ENCODE measurements at places on chromosomes 1 and 21. TPM values are rescaled to one million over a fixed set of nuclear protein-coding genes. Genes with fewer than 3 reads are reported as not detected.

DNA sequence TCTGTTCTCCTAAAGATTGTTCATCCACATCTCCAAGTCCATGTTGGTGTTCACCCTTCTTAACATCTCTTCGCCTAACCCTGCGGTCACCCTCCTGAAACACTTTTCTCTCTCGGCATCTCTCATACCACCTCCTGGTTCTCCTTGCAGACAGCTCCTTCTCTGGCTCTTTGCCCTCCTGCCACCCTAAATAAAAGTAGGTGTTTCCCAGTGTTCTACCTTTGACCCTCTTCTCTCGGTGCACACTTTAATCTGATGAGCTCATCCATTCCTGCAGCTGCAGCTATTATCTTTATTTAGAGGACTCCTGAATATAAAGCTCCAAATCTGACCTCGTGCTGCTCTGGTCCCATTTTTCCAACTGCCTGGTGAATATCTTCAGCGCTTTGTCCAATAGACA is 126.9 kb downstream of the TMEM53 start:
- H3K27me3 ChIP-seq, result no peaks in the 10 kb centered on the region
- H3K27ac ChIP-seq, result no peak overlapping the region
- DNase-seq, result no peak
- no peaks in the 10 kb centered on the region for H3K36me3 ChIP-seq

DNA sequence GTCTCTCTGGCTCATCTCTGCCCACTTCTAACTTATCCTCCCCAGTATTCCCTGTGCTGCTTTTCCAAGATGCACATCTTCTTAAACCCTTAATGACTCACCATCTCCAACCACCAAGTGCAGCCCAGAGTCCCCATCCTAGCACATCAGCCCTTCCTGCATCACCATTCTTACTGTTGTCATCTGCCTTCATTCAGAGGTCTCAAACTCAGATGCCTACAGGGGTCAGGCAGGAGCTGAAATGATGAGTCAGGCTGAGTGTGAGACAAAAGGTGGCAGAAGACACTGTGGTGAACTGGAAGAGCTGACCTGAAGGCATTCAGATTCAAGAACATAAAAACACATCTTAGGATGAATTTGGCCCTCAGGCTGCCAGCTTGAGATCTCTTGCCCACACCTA is 34.6 kb downstream of the OLFML2B start:
- no peak for DNase-seq
- H3K27me3 ChIP-seq, result no peaks in the 10 kb centered on the region
- H3K36me3 ChIP-seq, result no peaks in the 10 kb centered on the region
- H3K27ac ChIP-seq, result no peak overlapping the region
- H3K4me1 ChIP-seq, result no peaks in the 10 kb centered on the region

GRCh38 chr1:36482724-36483388 is at the start of gene CSF3R:
CSF3R (minus strand) TSS chr1:36482913; CDS start chr1:36479496, 3,417 bp downstream.
- H3K4me1 ChIP-seq, result no peaks in the 10 kb centered on the region
- H3K36me3 ChIP-seq, result no peaks in the 10 kb centered on the region
- no peak within 1 kb of the TSS for H3K4me3 ChIP-seq
- H3K27ac ChIP-seq, result no peak within 1 kb of the TSS

DNA sequence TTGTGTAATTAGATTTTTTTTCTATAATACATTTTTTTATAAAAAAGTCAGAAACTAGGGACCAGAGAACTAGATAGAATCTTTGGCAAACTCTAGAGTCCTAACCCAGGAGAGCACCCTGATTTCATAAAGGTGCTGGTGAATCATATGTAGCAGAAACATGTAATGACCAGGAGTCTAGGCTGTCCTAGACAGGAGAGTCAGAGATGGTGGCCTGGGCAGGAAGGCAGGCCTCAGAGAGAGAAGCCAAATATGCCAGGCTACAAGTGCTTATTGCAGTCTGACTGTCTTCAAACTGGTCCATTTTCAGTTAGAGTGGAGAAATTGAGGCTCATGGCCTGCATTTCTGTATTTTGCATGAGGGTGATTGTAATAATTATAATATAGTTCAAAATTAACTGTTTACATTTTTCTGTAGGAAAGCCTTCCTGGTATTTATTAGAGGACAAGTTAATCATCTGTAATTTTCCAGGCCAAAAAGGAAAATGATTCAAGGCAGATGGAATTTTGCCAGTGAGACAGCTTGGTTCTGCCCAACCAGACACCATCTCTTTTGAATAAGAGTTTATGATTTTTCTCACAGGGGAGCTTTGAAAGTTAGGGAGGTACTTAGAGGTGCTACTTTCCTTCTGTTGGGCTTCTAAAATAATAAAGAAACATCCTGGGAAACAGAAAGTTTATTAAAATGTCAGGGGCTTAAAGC is 129.8 kb downstream of the S1PR1 start:
- no peak overlapping the region for H3K4me3 ChIP-seq
- H3K36me3 ChIP-seq, result no peaks in the 10 kb centered on the region
- no peaks in the 10 kb centered on the region for H3K4me1 ChIP-seq
- H3K27me3 ChIP-seq, result no peaks in the 10 kb centered on the region

Gene ZSWIM5
- 2.6 TPM for polyA plus RNA-seq

- DNase-seq, result peak; percentile 57
- no peak overlapping the region for H3K4me3 ChIP-seq
- H3K27me3 ChIP-seq, result no peaks in the 10 kb centered on the region
- no peaks in the 10 kb centered on the region for H3K36me3 ChIP-seq
- peak overlapping the region; percentile 48 for H3K27ac ChIP-seq
Observed at GRCh38 chr1:233240829-233241682, 54.5 kb downstream of the PCNX2 start.

DNA sequence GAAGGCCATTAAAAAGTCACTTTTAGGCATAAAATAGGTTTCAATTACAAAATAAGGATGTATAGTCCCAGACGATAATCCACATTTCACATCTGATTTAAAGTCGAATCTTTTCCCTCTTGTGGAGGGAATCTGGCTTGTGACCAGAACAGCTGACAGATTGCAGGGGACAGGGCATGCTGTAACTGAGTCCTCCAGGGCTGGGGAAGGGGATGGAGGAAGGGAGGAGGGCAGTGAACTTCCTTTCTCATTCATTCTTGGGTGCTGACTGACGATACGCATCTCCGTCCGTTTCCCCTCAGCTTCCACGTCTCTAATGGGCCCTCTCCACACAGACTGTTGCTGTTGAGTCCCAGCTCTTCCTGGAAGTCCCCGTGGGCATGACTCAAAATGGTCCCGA is 108.1 kb upstream of the CSF3R start:
- no peak overlapping the region for H3K4me3 ChIP-seq
- H3K4me1 ChIP-seq, result no peaks in the 10 kb centered on the region
- DNase-seq, result no peak
- no peak overlapping the region for H3K27ac ChIP-seq
- no peaks in the 10 kb centered on the region for H3K36me3 ChIP-seq
- peaks cover 7% of the 10 kb centered on the region for H3K27me3 ChIP-seq

- H3K4me3 ChIP-seq, result peak overlapping the region; percentile 79
- peaks cover 12% of the 10 kb centered on the region for H3K4me1 ChIP-seq
- DNase-seq, result no peak
- H3K27ac ChIP-seq, result peak overlapping the region; percentile 87
- no peaks in the 10 kb centered on the region for H3K36me3 ChIP-seq
- H3K27me3 ChIP-seq, result no peaks in the 10 kb centered on the region
Observed at GRCh38 chr1:161131523-161132409, 701 bp downstream of the DEDD start.

DNA sequence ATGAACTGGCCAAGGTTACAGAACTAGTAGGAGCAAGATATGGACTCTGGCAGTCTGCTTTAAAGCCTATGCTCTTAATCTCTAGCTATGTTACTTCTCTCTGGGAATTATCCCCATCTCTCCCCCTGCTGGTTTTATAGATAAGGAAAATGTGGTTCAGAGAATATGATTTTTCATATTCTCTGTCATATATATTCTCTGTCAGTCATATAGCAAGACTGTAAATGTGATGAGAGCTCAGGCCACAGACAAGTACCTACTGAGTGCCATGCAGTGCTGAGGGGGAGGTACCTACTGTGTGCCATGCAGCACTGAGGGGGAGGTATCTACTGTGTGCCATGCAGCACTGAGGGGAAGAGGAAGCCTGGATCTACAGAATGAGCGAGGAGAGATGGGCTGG is 220.3 kb upstream of the FGGY start:
- H3K4me1 ChIP-seq, result peaks cover 8% of the 10 kb centered on the region
- DNase-seq, result no peak
- H3K27ac ChIP-seq, result no peak overlapping the region
- H3K4me3 ChIP-seq, result no peak overlapping the region
- H3K36me3 ChIP-seq, result no peaks in the 10 kb centered on the region
- H3K27me3 ChIP-seq, result no peaks in the 10 kb centered on the region

Gene MYOG
- polyA plus RNA-seq, result 0.07 TPM

DNA sequence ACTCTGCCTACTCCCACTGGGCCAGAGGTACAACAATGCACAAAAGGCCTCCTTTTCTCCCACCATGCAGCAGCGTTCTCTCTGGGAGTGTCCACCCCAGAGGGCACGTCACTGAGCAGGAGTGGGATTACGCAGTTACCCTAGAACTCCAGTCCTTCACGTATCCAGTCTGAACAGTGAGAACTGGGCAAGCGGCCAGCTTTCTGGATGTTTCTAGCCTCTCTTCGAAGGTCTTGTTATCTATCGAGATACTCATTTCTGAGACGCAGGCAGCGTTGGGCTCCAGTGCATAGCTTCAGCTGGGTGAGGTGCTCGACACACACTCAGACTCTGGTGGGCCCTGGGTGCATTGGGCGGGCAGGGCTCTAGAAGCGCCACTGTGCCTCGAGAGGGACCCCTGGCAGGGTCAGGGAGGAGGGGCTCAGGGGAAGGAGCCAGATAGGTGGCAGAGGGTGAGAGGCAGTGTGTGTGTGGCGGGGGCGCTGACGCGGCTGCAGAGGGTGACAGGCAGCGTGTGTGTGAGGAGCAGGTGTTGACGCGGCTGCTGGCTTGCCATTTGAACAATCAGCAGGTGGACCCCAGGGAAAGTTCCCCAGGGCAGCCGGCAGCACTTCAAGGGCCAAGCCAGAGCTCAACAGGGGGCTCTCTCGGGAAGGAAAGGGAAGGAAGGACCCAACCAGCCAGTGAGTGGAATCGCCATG is 27.9 kb downstream of the PRDM15 start:
- H3K27me3 ChIP-seq, result no peaks in the 10 kb centered on the region
- no peak for DNase-seq
- H3K36me3 ChIP-seq, result peaks cover 8% of the 10 kb centered on the region
- H3K4me1 ChIP-seq, result no peaks in the 10 kb centered on the region
- H3K4me3 ChIP-seq, result no peak overlapping the region

GRCh38 chr1:44678626-44679025 is 4.1 kb downstream of the ARMH1 start:
- H3K27ac ChIP-seq, result no peak overlapping the region
- H3K27me3 ChIP-seq, result no peaks in the 10 kb centered on the region
- no peak for DNase-seq
- H3K4me1 ChIP-seq, result peaks cover 11% of the 10 kb centered on the region
- H3K36me3 ChIP-seq, result no peaks in the 10 kb centered on the region
- H3K4me3 ChIP-seq, result no peak overlapping the region

DNA sequence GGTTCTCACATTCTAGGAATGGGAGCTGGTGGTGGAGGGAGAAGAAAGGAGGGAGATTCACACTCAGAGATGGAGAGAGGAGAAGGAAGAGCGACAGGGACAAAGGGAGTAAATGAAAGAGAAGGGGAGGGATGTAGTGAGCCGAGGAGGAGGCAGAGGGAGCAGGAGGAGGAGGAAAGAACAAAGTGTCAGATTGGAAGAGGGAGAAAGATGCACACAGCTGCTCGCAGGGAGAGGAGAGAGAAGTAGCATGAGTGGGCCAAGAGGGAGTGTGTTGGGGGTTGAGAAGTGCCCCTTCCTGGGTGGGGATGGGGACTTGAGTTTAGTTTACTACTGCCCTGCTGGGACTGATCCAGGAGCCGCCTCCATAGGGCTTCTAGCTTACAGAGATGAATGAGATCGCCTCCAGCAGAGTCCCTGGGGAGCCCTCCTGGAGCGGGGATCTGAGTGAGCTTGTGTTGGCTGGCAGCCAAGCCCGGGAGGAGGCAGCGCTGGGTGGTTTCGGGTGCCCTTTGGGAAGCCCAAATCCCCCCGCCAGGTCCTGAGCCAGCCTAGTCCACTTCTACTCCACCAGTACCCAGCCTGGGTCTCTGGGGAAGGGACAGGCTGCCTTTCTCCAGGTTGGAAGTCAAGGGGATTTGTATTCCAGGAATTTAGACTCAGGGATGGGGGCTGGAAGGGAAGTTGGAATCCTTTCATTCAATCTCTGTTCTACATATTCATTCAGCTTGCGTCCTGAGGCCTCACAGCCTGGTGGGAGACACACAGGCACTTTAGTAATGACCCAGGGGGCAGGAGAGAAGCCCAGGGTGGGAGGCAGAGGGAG is 20.9 kb downstream of the PTPRU start:
- peaks cover 3% of the 10 kb centered on the region for H3K4me1 ChIP-seq
- no peaks in the 10 kb centered on the region for H3K27me3 ChIP-seq
- peak; percentile 61 for DNase-seq
- H3K36me3 ChIP-seq, result no peaks in the 10 kb centered on the region
- H3K4me3 ChIP-seq, result no peak overlapping the region

- H3K36me3 ChIP-seq, result no peaks in the 10 kb centered on the region
- H3K4me1 ChIP-seq, result no peaks in the 10 kb centered on the region
- H3K27me3 ChIP-seq, result no peaks in the 10 kb centered on the region
- H3K27ac ChIP-seq, result no peak overlapping the region
Observed at GRCh38 chr1:191279266-191279800, 801.7 kb upstream of the BRINP3 start.

Gene DNAJC8
- 45.1 TPM for polyA plus RNA-seq

GRCh38 chr1:67535474-67535873 is 105.3 kb upstream of the SERBP1 start:
- H3K4me3 ChIP-seq, result no peak overlapping the region
- H3K36me3 ChIP-seq, result no peaks in the 10 kb centered on the region
- no peak overlapping the region for H3K27ac ChIP-seq
- no peaks in the 10 kb centered on the region for H3K27me3 ChIP-seq

Gene AMY2B
- polyA plus RNA-seq, result 597 TPM

DNA sequence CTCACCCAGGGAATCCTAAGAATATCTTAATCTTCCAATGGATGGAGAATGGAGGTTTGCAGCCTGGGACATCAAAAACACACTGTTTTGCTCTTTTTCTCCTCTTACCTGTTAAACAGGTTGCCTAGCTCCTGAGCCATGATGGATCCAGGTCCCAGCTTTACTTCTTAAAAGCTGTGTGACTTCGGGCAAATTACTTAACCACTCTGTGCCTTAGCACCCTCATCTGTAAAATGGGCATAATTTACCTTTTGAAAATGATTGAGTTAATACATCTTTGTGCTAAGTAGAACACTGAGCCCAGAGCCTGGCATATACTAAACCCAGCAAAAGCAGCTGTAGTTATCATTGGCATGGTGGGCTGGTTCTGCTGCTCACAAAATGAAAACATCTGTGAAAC is 10.2 kb downstream of the COQ8A start:
- H3K36me3 ChIP-seq, result peaks cover 7% of the 10 kb centered on the region
- H3K4me3 ChIP-seq, result no peak overlapping the region
- H3K27ac ChIP-seq, result no peak overlapping the region

DNA sequence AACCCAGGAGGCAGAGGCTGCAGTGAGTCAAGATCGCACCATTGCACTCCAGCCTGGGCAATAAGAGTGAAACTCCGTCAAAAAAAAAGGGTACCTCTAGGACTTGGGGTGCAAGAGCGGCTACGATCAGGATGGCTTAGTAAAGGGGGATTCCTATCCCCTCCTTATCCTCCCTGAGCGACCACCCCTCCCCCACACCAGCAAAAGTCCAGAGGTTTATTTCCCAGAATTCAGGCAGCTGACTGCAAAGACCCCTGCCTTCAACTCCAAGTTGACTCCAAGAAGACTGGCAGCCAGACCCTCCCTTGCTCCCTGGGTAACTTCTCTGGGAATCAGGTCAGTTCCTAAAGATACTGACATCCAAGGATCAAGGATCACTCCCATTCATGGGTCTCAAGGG is 12.4 kb upstream of the PRDM16 start:
- H3K4me1 ChIP-seq, result no peaks in the 10 kb centered on the region
- no peak overlapping the region for H3K27ac ChIP-seq
- DNase-seq, result peak; percentile 4
- H3K36me3 ChIP-seq, result no peaks in the 10 kb centered on the region
- no peaks in the 10 kb centered on the region for H3K27me3 ChIP-seq
